Right ventricle myocardium superior (tissue), 1 donor: ENCODE measurements at places on chromosomes 4 and X.

DNA sequence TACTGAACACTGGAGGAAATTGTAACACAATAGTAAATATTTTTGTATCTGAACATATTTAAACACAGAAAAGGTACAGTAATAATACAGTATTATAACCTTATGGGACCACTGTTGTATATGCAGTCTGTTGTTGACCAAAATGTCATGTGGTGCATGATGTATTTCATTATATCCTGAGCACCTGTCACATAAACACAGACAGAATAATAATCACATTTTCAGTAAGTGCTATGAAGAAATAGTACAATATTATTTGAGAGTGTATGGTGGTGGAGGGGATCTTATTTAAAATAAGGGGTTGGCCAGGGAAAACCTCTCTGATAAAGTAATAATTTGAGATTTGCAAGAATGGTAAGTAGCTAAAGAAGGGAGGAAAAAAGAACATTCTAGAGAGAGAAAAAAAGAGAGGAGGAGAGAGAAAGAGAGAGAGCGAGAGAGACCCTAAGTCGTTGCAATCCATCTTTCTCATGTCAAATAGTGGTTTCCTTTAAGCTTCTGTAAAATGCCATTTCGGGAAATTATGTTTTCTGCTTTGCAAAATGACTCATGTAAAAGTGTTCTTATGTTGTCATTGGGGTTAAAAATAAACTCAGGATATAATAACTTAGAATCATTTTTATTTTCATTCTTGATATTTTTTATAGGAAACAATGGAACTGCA lies 19.3 kb upstream of the CLNK start:
- DNase-seq, result no peak

- DNase-seq, result no peak
Observed at GRCh38 chrX:84205276-84205675, 17.3 kb upstream of the RPS6KA6 start.

- no peak for DNase-seq
Observed at GRCh38 chr4:88643932-88644331, 51.7 kb downstream of the HERC3 start.

DNA sequence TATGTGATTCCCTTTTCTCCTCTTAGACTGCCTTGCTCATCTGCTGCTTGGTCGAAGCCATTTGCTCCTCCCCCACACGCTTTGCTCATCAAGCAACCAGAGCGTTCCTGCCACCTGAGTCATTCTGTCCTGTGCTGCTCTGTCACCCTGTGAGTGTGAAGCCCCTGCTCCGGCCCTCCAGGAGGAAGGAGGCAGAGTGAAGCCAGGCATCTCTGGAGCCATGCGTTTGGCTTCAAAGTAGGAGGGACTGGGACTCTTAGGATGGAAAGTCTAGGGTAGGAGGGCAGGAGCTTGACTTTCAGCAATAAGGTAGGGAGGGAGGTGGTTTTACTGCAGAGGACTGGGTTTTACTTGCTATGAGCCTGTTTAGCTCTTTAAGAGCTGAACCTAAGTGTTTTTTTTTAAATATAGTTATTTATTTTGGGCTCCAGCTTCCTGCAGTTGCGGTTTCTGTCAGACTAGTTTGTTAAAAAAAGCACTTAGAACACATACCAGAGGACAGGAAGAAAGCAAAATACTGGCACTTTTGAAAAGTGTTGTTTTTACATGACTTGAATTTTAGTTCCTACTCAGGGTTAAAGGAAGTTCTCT lies 63.6 kb downstream of the SPINK2 start:
- no peak for DNase-seq

- no peak for DNase-seq
Observed at GRCh38 chr4:87570290-87570805, 38.0 kb upstream of the DSPP start.
